ENCODE measurements at places on chromosomes 4 and X. TPM values are rescaled to one million over a fixed set of nuclear protein-coding genes. Genes with fewer than 3 reads are reported as not detected.
A peak's percentile ranks its signal among the peaks of the same experiment; 100 is the strongest.

NAP1L3 gene
- total RNA-seq, result 1.5 TPM

CT45A1 gene
- total RNA-seq, result not detected

PNMA3 gene
- not detected for total RNA-seq

DNA sequence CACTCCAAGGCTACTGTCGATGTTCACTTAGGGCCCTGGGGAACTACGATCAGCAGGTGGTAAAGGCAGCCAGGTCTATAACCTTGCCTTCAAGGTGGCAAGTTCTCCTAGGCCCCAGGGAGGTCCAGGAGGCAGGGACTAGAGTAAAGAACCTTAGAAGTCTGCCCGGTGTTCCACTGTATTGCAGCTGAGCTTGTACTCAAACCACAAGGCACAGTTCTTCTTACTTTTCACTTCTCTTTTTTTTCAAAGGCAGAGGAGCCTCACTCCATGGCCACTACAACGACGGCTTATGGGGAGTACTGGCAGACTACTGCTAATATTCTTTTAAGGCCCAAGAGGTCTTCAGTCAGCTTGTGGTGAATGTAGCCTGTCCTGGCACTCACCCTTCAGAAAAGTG lies 78.8 kb upstream of the GPR174 start:
- DNase-seq, result no peak

DNA sequence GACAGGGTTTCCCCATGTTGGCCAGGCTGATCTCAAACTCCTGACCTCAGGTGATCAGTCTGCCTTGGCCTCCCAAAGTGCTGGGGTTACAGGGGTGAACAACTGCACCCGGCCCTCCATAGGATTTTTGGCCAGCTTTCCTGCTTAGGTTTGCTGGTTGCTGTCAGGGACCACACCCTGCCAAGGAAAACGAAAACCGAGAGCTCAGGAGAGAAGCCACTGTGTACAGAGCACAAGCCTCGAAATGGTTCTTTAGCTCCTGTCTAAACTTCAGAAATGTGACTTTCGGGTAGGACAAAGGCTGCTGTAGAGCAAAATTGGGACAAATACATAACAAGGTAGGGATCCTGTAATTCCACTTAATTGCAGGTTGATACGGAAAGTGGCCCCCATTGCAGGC lies 146.3 kb upstream of the ATP6AP2 start:
- DNase-seq, result no peak

DNA sequence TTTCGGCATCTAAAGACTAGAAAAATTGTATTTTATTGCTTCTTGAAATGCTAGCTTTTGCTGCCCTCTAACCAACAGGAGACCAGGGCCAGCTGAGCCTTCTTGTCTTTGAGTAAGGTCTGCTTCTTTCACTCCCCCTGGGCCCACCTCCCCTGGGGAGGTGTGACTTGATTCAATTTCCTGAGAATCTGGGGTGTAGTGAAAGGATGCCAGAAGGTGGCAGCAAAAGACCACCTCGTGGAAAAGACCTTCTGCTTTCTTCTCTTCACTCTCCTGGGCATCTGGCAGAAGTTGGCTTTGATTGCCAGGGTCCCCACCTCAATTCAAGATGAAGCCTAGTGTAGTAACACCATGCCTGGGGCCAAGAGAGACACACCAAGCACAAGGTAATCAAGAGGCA lies 96.5 kb upstream of the MAOA start:
- peak; percentile 68 for DNase-seq

CXorf49 gene
- not detected for total RNA-seq

CT45A3 gene
- not detected for total RNA-seq

AVPR2 gene
- 4.8 TPM for total RNA-seq

SMIM43 gene
- total RNA-seq, result not detected

DNA sequence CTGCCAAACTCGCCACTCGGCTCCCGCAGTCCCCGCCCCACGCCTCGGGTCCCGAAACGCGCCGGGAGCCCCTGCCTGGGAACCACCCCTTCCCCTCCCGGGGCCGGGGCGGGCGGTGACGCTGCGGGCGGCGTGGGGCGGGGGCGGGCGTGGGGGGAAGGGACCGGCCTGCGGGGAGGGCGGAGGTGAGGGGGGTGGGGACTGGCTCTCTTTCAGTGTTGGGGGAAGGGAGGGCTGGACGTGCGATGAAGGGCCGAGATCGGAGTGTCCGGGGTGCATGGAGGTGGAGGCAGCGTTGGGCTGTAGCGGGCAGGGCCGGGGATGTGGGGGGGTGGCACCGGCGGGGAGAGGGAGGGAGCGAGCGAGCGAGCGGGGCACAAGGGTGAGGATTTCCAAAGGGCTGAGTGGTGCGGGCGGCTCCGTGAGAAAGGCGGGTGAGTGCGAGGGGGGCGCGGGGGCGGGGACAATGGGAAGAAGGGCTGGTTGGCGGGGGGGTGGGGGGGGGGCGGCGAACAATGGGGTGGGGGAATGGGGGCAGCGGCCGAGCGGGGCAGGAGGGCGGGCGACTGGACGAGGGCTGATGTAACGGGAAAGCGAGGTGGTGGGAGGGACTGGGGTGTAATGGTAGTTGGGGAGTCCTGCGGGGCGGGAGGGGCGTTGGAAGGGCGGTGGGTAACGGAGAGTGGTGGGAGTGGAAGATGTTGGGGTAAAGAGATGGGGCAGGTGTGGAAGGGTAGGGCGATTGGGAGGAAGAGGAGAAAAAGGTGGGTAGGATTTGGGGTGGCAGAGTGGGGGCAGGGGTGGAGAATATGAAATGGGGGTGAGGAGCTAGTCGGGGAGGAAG lies 578 bp downstream of the DCUN1D4 start:
- peak; percentile 36 for DNase-seq

- no peak for DNase-seq
Observed at GRCh38 chrX:46695491-46695890, 63.4 kb downstream of the SLC9A7 start.

DNA sequence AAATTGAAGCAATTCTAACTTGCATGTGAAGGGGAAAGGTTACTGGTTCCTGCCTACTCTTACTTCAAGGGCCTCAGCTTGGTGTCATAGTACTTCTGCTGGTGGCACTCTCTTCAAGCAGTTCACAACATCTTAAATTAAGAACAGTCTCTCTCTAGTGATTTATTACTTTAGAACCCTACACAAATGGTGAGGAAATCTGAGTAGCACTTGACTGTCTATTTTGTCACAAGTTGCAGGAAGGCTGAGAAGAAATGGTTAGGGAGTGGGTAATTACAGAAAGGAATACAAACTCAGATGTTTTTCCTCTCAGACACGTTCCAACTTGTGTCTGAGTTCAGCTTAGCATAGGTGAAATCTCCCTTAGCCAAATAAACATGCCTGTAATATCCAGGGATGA lies 242.3 kb upstream of the GRIA3 start:
- no peak for DNase-seq

FHDC1 gene
- total RNA-seq, result 0.75 TPM

GNRHR gene
- total RNA-seq, result not detected

DNA sequence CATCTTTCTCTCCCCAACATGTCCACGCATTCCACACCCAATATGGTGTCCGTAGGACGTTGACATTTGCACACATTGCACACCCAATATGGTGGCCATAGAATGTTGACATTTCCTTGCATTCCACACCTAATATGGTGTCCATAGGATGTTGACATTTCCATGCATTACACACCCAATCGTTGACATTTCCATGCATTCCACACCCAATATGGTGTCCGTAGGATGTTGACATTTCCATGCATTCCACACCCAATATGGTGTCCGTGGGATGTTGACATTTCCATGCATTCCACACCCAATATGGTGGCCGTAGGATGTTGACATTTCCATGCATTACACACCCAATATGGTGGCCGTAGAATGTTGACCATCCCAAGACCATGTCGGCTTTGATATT lies 88.4 kb upstream of the SHOX start:
- DNase-seq, result no peak

- no peak for DNase-seq
Observed at GRCh38 chrX:111445485-111445884, 33.5 kb upstream of the DCX start.

DNA sequence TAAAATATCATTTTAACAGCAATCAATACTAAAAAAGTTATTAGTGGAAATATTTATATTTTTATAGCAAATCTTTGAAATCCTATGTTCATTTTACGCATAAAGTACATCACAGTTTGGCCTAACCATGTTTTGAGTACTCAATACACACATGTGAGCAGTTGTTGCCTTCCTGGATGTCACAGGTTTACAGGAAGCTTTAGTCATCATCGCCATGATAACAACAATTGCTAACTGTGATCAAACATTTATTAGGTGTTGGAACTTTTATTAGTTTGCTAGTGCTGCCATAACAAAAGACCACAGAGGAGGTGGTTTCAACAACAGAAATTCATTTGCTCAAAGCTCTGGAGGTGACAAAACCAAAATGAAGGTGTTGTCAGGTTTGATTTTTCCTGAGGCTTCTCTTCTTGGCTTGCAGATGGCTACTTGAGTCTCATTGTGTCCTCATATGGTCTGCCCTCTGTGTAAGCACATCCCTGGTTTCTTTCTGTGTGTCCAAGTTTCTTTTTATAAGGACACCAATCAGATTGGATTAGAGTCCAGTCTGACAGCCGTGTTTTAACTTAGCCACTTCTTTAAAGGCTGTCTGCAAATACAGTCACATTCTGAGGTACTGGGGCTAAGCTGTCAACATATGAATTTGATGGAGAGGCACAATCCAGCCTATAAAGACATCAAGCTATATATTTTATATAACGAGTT lies 43.1 kb upstream of the BOD1L1 start:
- no peak for DNase-seq

GRCh38 chrX:72079607-72080006 lies 52.1 kb downstream of the RTL5 start:
- no peak for DNase-seq

DNA sequence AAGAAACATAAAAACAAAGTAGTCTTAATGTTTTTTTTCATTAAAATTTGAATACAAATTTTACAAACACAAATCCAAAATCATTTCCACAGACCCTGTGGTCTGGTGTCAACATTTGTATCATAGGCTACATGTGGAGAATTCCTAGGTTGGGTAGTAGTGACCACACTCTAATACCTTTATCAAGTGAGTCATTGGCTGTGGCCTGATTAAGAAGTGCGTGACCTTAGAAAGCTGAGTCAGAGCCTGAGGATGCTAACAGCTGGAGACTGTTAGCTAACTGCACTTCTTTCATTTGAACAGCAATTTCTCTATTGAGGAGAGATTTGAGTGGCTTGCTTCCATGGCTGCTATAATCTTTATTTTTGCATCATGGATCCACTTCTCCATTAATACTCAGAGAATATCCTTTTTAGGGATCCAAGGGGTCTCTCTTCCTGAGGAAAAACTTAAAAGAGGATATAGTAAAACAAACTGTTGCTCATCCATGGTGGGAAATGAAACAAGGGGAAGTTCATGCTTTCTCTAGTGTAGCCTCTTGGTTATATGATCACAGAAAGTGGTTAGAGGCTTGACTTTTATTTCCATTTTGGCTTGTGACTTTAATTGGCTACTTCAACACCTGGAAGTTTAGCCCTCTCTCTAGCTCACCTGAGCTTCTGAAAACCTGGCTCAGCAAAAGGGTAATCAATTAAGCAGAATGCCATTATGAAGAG lies 335.8 kb downstream of the PABPC4L start:
- DNase-seq, result no peak

DNA sequence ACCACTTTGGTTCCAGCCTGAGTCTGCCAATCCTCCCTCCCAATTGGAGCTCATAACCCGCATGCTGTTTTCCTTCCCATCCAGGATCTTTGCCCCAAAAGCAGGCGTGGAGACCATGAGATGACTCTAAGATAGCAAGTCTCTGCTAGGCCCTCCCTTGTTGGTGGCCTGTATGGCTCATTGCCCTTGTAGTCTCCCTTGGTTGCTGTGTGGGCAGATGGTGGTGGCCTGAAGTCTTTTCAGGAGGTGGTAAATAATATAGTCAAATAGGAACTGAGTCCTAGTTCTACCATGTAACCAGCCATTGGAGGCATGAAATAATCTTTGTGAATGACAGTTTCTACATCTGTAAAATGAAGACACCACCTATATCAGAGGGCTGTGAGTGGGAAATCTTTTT lies 1.2 kb downstream of the ATP6AP1 start:
- DNase-seq, result no peak

DNA sequence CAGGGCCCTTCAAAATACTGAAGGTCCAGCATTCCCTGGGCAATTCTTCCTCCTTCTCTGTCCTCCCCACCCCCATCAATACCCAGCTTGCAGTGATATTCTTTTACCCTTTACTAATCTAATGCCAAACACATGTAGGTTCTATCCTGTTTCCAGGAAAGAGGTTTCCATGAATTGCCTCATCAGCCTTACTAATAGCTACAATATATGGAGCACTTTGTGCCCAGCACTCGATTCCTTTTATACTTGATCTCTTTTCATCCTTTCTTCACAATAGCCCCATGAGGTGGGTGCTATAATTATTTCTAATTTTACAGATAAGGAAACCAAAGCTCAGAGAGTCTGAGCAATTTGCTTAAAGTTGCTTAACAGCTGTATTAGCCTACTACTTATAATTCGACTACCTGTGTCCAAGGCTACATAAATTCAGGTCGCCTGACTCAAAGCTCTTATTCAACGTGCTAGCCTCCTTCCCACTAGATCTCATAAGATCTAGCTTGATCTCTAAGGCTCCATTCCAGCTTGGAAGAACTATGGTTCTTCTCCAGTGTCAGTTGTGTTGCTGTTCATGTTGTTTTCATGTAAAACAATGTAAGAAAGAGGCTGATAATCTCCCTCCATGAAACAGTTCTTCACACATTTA lies 229.6 kb upstream of the PGRMC2 start:
- no peak for DNase-seq

DNA sequence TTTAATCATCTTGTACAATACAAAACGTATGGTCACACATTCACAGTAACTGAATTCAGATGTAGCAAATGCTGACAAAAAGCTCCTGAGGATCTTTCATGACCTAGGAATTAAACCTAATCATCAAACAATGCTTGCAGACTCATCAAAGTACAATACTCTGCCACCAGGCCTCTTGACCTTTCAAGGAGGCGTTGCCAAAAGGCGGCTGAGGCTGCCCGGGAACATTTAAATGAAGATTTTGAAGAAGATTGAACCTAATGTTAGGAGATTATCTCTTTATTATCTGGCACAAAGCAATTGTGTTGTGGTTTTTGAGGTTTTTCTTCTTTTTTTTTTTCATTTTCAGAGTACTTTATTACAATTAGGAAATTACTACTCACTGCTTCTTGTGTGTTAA lies 340.5 kb downstream of the GALNTL6 start:
- DNase-seq, result no peak

RIPPLY1 gene
- not detected for total RNA-seq

- no peak for DNase-seq
Observed at GRCh38 chrX:21711129-21711847, 46.6 kb downstream of the SMPX start.

H2BW2 gene
- not detected for total RNA-seq

- DNase-seq, result no peak
Observed at GRCh38 chrX:55996649-55997048, 235.5 kb upstream of the KLF8 start.

GRCh38 chrX:19291086-19291485 lies 52.6 kb upstream of the PDHA1 start:
- no peak for DNase-seq

DNA sequence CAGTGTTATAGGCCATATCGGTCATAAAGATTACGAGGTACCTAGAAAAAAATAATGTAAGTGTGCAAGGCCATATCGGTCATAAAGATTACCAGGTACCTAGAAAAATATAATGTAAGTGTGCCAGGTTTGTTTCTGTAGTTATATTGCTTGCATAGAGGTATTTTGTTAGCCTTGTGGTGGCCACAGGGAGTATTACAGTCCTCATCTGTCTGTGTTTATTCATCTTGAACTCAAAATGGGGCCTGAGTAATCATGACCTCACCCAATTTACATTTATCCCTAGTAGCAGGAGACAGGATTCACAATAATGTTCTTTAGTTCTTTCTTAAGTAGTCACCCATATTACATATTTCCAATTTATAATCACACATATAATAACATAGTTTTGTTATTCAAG lies 459.7 kb downstream of the MID1IP1 start:
- DNase-seq, result no peak

METAP1 gene
- total RNA-seq, result 53.2 TPM
